ENCODE measurements at places on chromosomes 7 and 10. TPM values are rescaled to one million over a fixed set of nuclear protein-coding genes. Genes with fewer than 3 reads are reported as not detected.

PODXL gene
- total RNA-seq = 14.7 TPM

WNT8B gene
- total RNA-seq = not detected

IFIT1B gene
- total RNA-seq = not detected

GBX1 gene
- not detected for total RNA-seq

TMEM176B gene
- not detected for total RNA-seq

Data from subcutaneous preadipocyte (primary cell).